Chondrocyte (in vitro differentiated cells): ENCODE measurements at places on chromosomes 5 and 9. TPM values are rescaled to one million over a fixed set of nuclear protein-coding genes. Genes with fewer than 3 reads are reported as not detected.

DNA sequence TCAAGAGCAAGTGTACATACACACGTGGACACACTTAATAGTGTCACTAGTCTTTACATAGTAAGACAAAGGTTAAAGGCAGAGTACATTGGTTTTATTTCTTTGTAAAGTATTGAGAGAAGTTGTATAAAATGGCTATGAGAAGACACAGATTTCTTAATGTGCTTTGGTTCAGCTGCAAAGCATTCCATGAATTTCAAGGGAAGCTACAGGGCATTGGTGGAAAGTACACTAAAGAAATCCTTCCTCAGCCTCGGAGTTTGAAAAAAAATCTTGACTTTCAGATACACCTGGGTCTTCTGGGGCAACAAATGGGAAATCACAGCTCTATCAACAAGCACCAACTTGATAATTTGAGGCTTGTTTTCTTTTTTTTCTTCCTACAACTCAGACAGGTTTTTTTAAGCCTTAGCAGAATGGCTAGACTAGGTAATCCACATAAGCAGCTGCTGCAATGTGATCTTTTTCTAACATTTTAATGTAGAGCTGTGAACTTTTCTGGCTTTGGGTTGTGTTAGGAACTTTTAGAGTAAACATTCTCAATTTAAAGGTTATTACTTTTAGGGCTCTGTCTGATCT is 140.4 kb upstream of the FST start:
- peak overlapping the region; percentile 37 for H3K27ac ChIP-seq
- H3K4me1 ChIP-seq, result peaks cover 29% of the 10 kb centered on the region
- no peak for DNase-seq
- no peaks in the 10 kb centered on the region for H3K27me3 ChIP-seq
- no peak overlapping the region for H3K4me3 ChIP-seq
- H3K36me3 ChIP-seq, result no peaks in the 10 kb centered on the region

GRCh38 chr5:178325679-178326373 is 93.2 kb upstream of the PHYKPL start:
- H3K4me1 ChIP-seq, result peaks cover 2% of the 10 kb centered on the region
- no peak overlapping the region for H3K27ac ChIP-seq
- H3K36me3 ChIP-seq, result peaks cover 2% of the 10 kb centered on the region
- no peak overlapping the region for H3K4me3 ChIP-seq

DNA sequence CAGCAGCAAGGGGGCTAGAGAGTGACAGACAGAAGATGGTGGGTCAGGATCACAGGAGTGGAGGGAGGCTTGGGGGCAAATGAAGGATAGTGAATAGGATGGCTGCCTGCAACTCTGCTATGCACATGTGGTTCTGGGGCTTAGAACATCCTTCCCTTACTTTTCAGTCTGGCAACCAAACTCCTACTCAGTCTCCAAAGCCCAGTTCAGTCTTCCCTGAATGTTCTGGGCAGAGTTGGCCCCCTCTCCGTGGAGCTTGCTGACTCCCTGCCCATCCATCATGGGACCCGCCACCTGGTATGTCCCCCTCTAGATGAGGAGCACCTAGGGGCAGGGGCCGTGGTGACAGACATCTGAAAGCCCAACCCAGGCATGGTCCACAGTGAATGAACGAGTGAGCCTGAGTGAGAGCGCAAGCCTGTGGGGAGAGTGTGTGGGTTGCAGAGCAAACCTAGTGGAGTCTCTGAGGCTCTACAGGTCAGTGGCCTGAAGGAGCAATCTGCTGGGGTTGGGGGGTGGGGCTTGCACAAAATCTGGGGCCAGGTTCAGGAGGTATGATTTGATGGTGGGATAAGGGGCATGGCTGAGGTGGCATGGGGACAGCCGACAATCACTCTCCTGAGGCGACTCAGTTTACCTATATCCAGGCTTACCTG is 180.6 kb downstream of the FGF18 start:
- no peak overlapping the region for H3K4me3 ChIP-seq
- H3K36me3 ChIP-seq, result peaks cover 4% of the 10 kb centered on the region
- H3K4me1 ChIP-seq, result peaks cover 22% of the 10 kb centered on the region
- H3K27ac ChIP-seq, result no peak overlapping the region
- no peak for DNase-seq

DNA sequence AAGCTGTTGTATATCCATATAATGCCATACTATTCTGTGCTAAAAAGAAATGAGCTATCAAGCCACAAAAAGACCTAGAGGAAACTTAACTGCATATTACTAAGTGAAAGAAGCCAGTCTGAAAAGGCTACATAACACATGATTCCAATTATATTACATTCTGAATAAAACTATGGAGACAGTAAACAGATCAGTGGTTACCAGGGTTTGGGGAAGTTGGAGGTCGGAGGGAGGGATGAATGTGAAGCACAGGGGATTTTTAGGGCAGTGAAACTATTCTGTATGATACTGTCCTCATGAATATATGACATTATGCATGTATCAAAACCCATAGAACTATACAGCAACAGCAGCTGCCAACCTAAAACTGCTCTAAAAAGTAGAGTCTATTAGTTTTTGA is 5.6 kb upstream of the RFK start:
- DNase-seq, result no peak
- no peak overlapping the region for H3K4me3 ChIP-seq
- no peak overlapping the region for H3K27ac ChIP-seq
- peaks cover 13% of the 10 kb centered on the region for H3K4me1 ChIP-seq

DNA sequence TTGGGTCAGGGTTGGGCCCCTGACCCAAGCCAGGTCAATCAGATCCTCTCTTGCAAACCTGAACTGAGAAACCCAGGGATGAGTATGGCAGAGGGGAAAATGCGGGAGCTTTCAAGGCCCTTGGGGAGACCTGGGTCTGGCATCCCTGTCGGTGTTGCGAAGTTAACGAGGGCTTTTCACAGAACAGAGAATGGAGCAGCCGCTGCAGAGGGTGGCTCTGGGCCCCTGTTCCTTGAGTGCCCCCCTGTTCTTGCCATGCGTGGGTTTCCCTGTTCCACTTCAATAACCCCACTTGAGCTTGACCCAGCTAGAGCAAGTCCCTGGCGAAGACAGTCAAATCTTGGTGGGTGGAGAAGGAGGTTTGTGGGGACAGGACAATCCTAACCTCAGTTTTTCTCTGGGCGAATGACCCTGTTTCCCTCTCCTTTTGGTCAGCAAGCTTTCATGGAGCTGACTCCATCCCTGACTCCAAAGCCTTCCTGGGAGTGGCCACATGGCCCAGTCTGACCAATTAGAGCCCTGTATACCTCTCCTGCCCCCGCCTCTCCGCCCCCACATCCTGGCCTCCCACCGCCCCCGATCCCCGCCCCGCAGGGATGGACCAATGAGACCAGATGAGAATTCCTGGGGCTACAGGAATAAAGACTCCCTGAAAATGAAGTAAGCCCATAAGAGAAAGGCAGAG is 2.9 kb upstream of the VDAC1 start:
- no peak overlapping the region for H3K27ac ChIP-seq
- H3K4me1 ChIP-seq, result peaks cover 20% of the 10 kb centered on the region
- no peaks in the 10 kb centered on the region for H3K27me3 ChIP-seq
- DNase-seq, result peak; percentile 35
- peaks cover 1% of the 10 kb centered on the region for H3K36me3 ChIP-seq

DNA sequence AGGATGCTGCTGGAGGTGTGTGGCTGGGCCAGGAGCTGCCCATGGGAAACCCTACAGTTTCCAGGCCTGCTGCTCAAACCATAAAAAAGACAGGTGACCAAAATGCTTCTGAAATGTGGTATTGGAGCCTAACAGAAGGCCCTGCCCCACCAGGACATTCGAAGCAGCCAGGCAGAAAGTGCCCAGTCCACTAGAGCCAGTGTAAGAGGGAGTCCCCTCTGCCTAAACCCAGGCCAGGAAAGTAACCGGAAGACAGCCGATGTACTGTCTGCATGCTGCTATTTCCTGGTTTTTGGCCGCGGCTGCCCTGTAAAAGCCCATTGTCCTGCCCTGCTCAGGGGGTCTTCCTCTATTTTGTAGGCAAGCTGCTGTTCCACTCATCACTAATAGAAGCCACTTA is 150.7 kb upstream of the IRX2 start:
- H3K4me3 ChIP-seq, result no peak overlapping the region
- no peaks in the 10 kb centered on the region for H3K27me3 ChIP-seq
- H3K36me3 ChIP-seq, result no peaks in the 10 kb centered on the region
- H3K4me1 ChIP-seq, result no peaks in the 10 kb centered on the region
- H3K27ac ChIP-seq, result no peak overlapping the region
- no peak for DNase-seq

- H3K4me1 ChIP-seq, result no peaks in the 10 kb centered on the region
- H3K36me3 ChIP-seq, result no peaks in the 10 kb centered on the region
- peaks cover 45% of the 10 kb centered on the region for H3K27me3 ChIP-seq
- DNase-seq, result no peak
- no peak overlapping the region for H3K4me3 ChIP-seq
Observed at GRCh38 chr5:176824604-176825003, 14.2 kb downstream of the UNC5A start.

SLC46A2 gene
- not detected in 3 replicates for total RNA-seq

NKD2 gene
- not detected in 3 replicates for total RNA-seq
